ENCODE measurements at places on chromosomes 1 and 21.

DNA sequence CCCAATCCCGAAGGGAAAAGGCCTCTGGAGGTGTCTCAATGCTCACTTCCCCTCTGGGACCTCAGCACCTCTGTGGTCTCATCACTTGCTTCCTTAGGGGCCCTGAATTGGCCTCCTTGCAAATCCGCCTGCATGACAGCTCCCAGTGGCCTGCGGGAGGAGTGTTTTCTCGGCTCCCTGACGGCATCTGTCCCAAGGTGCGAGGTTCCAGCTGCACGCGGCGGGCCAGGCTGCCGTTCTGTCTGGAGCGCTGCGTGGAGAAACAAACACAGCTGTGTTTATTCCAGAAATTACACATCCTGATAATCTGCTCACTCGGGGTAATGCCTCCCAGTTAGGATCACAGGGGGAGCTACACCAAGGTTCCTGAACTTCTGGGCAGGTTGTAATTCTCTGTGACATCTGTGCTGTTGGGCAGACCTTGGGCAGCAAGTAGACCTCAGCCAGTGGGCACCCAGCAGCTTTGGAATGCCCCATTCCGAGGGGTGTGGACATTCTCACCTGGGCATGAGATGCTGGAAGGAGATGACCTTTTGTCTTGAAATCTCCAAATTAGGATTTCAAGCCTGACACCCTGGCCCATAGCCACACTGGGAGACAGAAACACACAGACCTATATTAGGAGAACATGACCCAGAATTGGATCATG, 18.2 kb downstream of the EPHB2 start:
- peak; percentile 87 for DNase-seq

DNA sequence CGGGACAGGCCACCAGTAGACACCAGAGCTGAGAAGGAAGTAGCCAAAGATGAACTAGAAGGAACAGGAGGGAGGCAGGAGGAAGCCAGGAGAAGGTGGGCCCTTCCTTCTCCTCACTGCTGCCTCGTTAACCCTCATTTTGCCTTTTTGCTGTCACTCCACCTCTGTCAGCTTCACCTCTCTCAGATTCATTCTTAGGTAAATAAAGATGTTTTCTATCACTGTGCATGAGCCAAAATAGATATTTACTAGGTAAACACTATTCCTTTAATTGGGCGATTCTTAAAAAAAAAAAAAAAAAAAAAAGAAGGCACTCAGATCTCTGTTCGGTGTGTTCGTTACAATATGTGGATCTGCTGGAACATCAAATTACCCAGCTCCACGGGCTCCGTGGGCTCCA, 112.3 kb downstream of the GLUL start:
- no peak for DNase-seq

DNA sequence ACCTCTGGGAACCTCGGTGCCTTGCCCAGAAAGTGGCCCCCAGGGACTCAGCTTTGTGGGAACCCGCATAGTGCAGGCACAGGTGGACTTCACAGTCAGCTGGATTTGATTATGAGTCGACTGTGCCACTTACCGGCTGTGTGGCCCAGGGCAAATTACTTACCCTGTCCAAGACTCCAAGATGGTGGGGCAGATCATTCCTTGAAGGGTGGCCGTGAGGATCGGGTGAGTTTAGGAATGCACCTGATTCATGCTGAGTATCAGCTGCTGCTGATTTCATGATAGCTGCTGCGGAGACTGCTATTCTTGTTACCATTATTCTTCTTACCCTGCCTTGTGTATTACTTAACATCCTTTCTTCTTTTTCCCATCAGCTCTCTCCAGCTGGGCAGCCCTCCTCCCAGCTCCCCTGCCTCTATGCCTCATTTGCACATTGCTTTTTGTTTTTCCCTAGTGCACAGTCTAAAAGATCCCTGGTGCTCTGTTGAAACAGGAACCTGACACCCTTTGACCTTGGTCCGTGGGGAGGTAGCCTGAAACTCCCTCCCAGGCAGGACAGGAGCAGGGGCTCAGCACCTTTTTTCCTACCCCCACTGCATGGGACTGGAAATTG, 40.5 kb upstream of the FHAD1 start:
- DNase-seq = peak; percentile 23

- DNase-seq = no peak
Measured at GRCh38 chr1:204344665-204345355, 14.9 kb downstream of the PLEKHA6 start.

DNA sequence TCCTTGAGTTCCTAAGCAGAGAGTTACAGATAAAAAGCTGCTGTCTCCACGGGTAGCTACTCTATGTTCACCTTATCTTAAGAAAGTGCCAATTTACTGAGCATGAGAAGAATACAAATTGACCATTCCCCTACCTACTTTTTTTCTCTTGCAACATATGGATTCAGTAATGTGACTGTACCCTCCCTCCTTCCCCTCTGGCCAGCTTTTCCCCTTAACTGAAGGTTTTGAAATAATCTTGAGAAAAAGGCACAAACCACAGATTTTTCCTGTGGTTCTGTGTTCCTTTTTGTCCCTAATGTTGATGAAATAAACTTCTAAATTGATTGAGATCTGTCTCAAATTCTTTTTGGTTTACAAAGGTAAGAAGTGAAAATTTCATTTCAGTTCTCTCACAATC, 2.6 kb upstream of the CD2 start:
- DNase-seq = no peak

GRCh38 chr1:229526695-229527094, 18.6 kb upstream of the NUP133 start:
- no peak for DNase-seq

- DNase-seq = no peak
Measured at GRCh38 chr1:156476501-156477298, 23.9 kb downstream of the MEF2D start.

GRCh38 chr1:90561911-90562310, 155.2 kb downstream of the BARHL2 start:
- peak; percentile 27 for DNase-seq

DNA sequence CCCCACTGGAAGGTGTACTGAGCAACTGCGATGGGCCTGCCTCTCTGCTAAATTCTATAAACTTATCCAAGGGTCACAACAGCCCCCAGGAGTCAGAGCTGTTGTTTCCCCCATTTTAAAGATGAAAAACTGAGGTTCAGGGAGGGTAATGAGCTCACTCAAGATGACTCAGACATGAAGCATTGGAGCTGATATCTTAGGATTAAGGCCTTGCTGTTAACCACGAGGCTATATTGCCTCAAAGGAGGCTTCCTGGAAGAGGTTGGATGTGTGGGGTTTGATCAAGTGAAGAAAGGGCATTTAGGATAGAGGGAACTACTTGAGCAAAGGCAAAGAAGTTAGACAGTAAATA, 6.7 kb downstream of the LDLRAP1 start:
- DNase-seq = no peak

DNA sequence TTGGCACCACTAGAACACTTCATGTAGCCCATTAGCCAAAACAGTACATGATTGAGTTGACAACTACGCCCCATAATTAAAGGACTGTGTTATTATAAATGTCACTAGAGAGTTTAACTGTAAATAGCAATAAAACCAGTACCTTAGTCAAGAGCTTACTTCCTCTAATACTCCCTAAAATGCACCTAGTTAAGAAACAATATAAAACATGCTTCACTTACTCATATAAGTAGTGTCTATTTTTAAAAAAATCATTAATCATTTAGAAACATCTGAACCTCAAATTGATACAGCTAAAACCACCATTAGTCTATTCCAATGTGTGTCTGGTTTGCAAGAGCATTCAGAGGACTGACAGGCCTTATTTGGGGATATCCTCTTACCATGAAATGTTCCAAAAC, 25.3 kb downstream of the PTP4A2 start:
- no peak for DNase-seq

DNA sequence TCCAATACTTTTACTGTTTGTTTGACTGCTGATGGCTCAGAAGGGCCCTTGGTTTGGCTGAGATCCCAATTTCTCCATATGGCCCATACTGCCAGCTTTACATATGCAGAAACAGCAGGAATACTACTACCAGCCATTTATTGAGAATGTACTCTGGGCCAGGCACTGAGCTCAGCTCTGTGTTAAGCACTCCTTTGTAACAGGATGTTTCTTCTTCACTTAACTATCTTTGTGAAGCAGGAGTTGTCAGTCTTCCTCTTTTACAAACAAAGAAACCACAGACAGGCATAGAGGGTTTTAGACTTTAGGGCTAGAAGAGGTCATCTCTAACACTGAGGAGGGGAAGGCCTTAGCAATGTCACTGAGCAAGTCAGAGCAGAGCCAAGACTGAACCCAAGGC, 8.3 kb downstream of the HMGCL start:
- no peak for DNase-seq

GRCh38 chr1:195799016-195799415, 809.2 kb downstream of the KCNT2 start:
- DNase-seq = no peak

DNA sequence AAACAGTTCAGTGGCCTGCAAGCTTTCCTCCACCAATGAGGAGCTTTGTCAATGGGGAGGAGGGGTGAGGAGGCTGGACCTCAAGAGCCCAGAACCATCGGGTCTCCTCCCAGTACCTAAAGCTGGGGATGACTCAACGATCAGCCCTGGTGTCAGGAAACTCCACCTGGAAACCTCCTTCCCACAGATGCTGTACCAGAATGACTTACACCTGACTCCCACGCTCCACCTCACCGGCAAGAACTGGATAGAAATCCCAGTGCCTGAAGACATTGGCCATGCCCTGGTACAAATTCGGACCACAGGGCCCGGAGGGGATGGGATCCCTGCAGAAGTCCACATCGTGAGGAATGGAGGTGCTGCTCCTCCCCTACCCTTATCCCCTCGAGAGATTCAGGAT, 11.4 kb downstream of the TMEM81 start:
- no peak for DNase-seq

DNA sequence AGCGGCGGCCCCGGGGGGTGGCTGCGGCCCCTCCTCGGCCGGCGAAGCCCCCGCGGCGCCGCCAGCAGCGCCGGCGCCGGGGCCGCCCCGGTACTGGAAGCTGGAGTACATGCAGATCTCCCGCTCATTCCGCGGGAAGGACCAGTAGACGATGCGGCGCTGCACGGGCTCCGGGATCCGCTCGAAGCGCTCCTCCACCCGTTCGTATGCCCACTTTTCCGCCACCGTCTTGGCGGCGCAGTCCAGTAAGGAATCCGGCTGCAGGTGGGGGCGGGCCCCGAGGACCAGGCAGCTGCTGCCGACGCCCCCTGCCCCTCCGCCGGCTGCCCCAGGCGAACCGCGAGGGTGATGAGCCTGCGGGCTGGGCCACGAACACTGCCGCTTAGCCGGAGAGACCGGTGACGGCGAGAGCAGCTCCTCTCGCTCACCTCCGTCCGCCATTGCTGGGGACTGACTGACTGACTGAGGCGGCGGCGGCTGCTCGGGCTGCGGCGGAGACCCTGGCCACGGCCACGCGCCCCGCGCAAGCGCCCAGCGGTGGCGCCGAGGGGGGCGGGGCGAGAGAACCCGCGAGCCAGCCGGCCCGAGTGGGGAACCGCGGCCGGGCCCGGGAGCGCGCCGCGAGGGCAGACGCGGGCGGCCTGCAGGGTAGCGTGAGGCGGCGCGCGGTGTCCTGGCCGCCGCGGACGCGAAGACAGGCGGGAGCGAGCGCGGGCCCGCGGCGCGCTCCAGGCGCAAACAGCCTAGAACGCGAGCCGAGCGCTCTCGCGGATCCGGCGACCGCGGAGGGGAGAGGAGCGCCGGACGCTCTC, at the start of gene ZSWIM5:
Gene ZSWIM5 (minus strand): TSS at position 696 of the 812 bp plus-strand sequence. CDS start 255 bp downstream, at position 441.
- peak; percentile 94 for DNase-seq

DNA sequence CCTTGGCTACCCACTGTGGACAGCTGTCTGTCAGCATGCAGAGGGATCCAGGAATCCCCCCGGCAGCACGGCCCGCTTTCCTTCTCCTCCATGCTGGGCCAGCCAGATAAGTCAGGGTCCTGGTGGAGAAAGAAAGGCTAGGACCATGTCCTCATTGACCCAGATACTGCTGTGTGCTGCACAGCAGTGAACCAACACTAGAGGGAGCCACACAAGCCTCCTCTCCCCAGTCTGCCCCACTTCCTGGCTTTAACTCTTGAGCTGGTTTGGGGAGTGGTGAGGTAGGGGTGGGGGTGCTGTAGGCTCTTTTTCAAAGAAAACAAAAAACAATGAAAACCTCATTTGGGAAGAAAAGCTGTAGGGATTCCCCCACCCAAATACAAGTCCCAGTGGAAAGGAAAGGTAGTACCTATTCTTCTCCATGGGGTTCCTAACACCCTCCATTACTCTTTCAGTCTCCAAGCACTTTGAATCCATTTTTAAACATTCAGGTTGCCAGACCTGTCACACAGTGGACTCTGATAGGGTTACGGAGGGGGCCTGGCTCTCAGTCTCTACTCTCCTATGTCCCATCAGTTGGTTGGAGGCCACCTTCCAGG, 84.9 kb upstream of the CD1D start:
- peak; percentile 55 for DNase-seq

- DNase-seq = no peak
Measured at GRCh38 chr1:108850929-108851328, 6.0 kb downstream of the AKNAD1 start.

GRCh38 chr1:111332190-111332589, 41.5 kb downstream of the CHIA start:
- no peak for DNase-seq

DNA sequence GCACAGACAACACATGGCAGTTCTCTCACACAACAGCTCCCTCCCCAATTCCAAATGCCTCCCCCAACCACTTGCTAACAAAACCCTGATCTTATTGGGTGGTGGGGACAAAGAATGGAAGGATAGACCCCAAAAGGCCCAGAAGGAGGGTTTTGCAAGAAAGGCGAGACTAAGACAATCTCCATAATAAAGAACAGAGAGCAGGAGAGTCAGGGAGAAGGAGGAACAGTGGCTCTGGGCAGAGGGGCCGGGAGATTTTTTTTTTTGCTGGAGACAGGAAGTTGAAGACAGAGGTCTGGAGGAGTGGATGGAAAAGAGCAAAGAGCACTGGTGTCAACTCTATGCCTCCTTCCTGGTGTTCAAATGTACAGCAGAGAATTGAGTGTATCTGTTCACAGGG, 6.5 kb upstream of the C1QA start:
- DNase-seq = no peak

DNA sequence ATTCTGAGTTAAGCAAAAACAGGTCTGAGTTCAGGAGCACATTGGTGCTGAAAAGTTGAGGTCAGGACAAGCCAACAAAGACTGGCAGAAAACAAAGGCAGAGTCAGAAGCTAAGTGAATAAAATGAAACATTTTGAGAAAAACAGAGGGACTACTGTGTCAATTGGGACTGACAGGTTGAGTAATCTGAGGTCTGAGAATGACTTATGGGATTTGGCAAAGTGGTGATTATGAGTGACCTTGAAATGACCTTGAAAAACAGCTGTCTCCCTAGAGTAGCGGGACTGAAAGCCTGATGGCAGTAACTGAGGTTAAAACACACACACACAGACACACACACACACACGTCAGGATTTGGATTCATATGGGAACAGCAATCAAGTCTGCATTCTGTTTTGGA, 8.8 kb upstream of the COG2 start:
- no peak for DNase-seq

DNA sequence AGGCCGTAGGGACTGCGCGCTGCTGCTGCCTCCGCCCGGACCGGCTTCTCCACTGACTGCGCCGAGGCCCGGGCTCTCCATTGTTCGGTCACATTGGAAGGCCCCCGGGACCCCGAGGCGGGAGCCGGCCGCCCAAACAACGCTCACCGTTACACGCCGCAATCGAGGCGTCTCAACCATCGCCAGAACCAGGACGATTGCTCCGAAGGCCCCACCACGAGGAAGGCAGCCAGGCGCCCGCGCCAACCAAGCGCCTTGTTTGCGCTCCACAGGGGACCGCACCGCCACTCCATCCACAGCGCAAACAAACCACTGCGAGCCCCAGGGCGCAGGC, 595 bp downstream of the GLUL start:
- no peak for DNase-seq

- peak; percentile 21 for DNase-seq
Measured at GRCh38 chr1:15681349-15682292, 2.5 kb upstream of the PLEKHM2 start.
